H1 (cell line): ENCODE measurements at places on chromosomes 4 and X. TPM values are rescaled to one million over a fixed set of nuclear protein-coding genes. Genes with fewer than 3 reads are reported as not detected.

DNA sequence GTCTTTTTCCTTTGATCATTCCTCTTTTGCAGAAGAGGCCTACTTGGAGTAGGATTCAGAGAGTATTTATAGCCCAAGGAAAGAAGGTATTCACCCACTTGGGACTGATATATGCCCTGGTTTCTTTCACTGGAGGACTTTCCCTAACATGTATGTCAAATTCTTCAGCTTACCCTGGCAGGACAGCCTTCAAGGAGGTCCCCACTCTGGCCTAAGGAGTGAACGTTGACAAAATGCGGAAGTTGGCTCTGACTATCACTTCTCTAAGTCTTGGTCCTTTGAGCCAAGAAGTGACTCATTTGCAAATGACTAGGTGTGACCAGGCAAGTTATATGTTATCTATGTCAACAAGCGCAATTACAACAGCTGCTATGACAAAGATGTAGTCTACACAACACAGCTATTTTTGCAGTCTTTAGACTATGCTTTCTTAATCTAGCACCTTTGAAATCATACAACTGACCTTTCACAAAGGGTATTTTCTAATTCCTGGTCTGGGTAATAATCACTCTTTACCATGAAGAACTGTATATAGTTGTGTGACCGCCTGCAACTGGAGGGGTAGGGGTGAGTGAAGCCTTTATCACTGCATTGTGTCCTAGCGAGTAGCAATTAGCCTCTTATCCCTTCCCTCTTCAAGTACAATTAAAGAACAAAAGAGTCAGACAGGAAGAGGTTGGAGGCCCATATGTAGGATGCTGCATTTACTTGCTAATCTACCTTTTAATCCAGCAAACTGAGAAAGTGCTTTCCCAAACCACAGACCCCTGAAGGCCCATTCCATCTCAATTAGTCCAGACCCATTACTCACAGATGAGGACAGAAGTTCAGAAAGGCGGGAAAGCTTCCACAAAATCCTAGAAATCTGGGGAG, 50.1 kb downstream of the RASGEF1B start:
- no peak for DNase-seq

UGT2B11 gene
- polyA plus RNA-seq = not detected in 2 replicates

- no peak for DNase-seq
These were observed 69.7 kb downstream of the KLHL8 start for GRCh38 chr4:87150498-87151261.

- DNase-seq = no peak
These were observed 106.2 kb upstream of the PUDP start for GRCh38 chrX:7254144-7254543.

- no peak for DNase-seq
These were observed 71.8 kb downstream of the RTL9 start for GRCh38 chrX:110430293-110431076.

- DNase-seq = no peak
These were observed 191.8 kb downstream of the MAML3 start for GRCh38 chr4:139962130-139962684.

- no peak for DNase-seq
These were observed 21.0 kb upstream of the IL13RA2 start for GRCh38 chrX:115038406-115038805.

- DNase-seq = no peak
These were observed 234.7 kb downstream of the OR13H1 start for GRCh38 chrX:131778269-131779218.

PSAPL1 gene
- polyA plus RNA-seq = 0.03 TPM in 2 replicates

PCDH19 gene
- 0.12 and 0.17 TPM in 2 replicates for polyA plus RNA-seq

DNA sequence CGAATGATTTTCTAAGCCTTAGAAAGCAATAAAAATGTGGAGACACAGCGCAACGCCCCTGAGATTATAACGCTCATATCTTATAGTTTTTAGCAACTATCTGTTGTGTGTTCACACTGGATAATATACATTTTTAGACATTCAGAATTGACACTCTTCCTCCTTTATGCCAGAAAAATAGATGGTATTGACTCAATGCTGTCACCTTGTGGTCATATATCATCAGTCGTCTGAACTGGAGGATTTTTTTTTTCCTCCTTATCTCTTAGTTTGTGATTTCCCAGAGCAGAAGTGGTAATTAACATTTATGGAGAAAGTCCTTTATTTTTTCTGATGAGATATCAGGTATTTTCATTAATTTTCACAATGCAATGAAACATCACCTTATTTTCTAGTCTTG, 759.6 kb downstream of the RAB28 start:
- DNase-seq = no peak

DNA sequence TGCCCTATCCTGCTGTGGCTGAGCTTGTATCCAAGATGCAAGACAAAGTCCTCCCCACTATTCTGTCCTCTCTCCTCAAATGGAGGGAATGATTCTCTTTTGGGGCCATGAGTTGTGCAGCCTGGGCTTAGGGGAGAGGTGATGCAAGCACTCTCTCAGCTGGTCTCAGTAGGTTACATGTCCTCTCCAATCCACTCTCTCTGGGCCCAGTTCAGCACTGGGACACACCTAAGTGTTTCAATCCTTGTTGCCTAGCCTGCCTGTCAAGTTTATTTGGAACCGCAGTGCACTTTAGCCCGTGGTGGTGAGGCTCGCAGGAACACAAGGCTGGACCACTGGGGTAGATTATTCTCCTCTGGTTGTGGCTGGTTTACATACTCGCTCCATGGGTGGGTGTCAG, 23.8 kb upstream of the TMPRSS11D start:
- no peak for DNase-seq

DNA sequence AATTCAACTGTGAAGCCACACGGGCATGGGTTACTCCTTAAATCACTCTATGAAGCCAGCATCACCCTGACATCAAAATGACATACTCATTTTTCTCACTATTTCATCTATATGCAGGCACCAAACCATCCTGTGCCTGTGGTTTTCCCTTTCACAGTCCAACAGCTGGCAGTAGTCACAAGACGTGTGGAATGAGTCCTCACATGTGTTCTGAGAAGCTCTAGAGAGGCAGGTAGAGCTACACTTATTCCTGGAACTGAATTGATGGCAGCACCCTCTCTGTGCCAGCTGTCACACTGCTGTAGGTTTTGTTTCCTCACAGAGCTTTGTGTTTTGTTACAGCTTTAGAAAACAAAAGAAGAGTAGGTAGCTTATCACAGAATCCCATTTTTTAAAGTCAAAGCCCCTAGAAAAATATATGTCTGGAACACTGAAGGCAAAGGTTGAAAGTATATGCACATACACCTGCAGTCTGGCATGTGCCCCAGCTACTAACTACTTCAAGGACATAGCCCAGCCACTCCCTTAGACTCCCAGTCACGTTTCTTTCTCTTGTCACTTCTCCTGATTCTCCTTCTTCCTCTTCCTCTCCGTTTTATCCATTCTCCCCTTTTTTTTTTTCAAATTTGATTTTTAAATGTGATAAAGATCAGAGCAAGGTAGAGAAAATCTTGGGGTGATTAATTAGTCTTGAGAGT, 107.1 kb downstream of the ANXA10 start:
- DNase-seq = no peak

LNX1 gene
- polyA plus RNA-seq = 2.7 TPM in 2 replicates

TBC1D25 gene
- 6.8 and 11.4 TPM in 2 replicates for polyA plus RNA-seq

TBX22 gene
- polyA plus RNA-seq = 0.35 and 0.68 TPM in 2 replicates
